Activated B cell treated with CpG ODN at 0.5 μM for 24 hours (primary cell): ENCODE measurements at places on chromosomes 13 and 19.

DNA sequence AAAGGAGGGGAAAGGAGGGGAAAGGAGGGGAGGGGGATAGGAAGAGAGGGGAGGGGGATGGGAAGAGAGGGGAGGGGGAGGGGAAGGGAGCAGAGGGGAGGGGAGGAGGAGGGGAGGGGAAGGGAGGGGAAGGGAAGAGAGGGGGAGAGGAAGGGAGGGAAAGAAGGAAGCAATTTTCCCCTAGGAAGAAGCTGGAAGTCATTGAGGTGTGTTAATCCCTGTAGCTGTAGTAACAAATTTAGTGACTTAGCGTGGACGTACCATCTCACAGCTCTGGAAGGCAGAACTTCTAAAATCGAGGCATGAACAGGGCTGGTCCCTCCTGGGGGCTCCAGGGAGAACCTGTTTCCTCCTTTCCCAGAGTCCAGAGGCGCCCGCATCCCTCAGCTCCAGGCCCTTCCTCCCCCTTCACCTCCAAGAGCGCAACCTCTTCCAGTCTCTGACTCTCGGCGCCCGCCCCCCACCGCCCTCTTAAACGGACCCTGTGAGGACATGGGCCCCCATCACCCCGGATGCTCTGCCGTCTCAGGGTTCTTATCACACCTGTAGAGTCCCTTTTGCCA, 5.6 kb upstream of the CDC34 start:
- no peak for DNase-seq

DNA sequence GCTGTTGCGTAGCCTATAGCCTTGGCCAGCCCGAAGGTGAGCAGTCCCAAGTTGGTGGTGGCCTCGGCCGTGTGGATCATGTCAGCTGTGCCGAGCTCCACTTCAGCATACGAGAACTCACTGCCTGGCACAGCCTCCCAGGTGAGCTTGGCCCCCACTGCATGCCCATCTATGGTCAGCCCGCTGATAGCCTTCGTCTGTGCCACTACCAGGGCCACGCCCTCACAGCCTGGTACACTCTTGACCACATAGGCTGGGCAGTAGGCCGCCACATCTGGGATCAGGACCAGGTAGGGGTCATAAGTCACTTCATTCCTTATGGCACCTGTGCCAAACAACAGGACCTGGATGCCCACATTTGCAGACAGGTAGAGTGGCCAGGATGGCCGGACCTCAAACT, 7.4 kb downstream of the FCGBP start:
- DNase-seq, result no peak

- DNase-seq, result no peak
Measured at GRCh38 chr13:74758188-74758587, 624.0 kb upstream of the KLF12 start.

GRCh38 chr19:40281381-40282208, 3.5 kb downstream of the AKT2 start:
- DNase-seq, result no peak

- DNase-seq, result no peak
Measured at GRCh38 chr13:51822106-51822815, 18.3 kb upstream of the DHRS12 start.

GRCh38 chr19:32174386-32175113, 170.9 kb upstream of the ZNF507 start:
- DNase-seq, result no peak

GRCh38 chr13:68806125-68806524, 1301.5 kb upstream of the ATXN8OS start:
- DNase-seq, result no peak

DNA sequence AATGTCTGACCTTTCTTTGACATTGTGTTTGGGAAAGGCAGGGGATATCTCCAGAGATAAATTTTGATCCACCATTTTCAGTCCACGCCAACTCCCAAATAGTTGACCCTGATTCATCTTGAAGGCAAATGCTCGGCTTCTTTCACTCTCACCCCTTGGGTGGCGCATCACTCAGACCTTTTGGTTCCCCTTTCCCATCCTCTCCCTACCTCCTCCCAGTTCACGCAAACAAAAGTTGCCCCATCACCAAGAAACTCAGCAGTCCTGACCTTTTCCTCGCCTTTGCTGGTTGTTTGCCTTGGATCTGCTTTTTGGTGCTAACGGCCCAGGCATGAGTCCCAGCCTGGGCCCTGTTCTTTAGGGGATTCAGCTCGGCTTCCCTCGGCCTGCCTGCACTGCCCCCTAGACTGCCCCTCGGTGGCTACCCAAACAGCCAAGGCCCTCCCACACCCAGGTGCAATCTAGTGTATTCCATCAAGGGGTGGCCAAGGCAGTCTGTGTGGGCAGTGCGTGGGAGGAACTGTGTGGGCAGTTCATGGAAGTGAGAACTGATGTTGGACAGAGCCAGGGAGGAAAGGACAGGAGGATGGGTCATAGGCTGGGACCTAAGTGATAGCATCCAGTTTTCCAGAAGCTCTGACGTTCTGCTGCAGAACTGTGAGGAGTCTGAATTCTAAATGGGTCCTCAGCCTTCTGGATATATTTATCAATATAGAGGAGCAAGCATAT, 255.7 kb downstream of the DLEU7 start:
- DNase-seq, result no peak
